ENCODE measurements at places on chromosomes 16 and 17.

DNA sequence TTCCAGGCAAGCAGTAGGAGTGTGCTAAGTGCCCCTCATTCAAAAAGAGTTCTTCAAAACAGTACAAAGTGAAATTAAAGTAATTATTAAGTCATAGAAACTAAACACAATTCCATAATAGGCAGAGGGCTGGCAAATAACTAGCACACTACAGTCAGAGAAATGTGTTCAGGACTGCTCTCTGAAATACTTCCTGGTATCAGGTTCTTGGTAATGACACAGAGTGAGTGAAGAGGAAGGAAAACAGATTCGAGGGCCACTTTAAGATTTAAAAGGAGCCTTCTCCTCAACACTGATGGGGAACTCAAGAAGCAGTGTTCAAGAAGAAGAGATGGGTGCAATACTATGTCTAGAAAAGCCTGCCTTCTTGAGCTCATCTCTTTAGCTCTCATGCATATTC is 139.2 kb downstream of the TOX3 start:
- no peak for DNase-seq

DNA sequence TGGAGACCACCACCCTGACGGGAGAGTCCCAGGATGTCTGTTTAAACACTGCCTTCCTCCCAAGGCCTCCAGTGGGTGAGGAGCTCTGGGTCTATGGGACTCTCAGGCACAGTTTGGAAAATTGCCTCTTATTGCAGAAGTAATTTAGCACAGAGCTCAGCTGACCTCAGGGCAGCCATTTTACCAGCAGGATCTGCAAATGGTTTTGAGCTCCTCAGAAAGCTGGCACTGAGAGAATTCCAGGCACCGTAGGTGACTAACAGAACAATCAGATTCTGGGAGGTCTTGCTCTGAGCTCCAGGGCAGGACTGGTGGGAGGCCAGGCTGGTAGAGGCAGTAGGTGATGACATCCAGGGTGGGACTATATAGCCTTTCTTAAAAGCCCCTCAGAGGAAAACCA is 17.3 kb upstream of the C16orf74 start:
- no peak for DNase-seq

DNA sequence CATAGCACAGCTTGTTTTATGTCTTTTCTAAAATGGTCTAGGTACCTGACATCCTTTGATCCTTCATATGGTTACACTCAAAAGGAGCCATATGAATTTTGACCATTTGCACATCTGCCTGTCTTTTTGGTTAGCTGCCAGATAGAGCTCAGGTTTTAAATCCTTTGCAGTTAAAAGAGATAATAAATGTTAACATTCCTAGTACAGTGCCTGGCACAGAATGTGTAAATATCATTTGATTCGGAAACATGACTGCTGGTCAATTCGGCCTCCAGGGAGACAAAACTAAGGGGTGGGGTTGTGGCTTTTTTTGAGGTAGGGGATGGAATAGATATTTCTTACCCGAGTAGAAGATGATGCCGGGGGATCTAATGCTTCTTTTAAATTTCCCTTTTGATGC is 64.2 kb downstream of the FTO start:
- no peak for DNase-seq

GRCh38 chr16:1028524-1029258 is 43.9 kb upstream of the SSTR5 start:
- DNase-seq, result no peak

- DNase-seq, result no peak
Observed at GRCh38 chr17:34384822-34385605, 22.0 kb upstream of the CCL1 start.

DNA sequence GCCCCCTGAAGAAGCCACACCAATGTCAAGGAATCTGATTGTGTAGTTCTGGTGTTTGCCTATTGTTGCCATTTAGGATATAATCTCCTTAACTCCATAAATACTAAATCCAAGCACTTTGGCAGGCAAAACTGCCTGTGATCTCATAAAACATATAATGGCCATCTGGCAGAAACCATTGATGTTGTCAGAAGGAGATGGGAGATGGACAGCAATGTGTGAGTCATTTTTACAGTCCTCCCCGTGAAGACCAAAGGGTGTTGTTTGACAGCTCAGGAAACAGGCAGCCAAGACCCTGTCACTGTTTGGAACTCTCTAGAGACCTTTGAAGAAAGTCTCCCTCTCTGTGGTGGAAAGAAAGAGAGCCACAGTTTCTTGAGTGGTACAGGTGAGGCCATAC is 454.1 kb downstream of the HS3ST3B1 start:
- no peak for DNase-seq

GRCh38 chr17:33277436-33278100 is 15.5 kb downstream of the ASIC2 start:
- DNase-seq, result no peak

DNA sequence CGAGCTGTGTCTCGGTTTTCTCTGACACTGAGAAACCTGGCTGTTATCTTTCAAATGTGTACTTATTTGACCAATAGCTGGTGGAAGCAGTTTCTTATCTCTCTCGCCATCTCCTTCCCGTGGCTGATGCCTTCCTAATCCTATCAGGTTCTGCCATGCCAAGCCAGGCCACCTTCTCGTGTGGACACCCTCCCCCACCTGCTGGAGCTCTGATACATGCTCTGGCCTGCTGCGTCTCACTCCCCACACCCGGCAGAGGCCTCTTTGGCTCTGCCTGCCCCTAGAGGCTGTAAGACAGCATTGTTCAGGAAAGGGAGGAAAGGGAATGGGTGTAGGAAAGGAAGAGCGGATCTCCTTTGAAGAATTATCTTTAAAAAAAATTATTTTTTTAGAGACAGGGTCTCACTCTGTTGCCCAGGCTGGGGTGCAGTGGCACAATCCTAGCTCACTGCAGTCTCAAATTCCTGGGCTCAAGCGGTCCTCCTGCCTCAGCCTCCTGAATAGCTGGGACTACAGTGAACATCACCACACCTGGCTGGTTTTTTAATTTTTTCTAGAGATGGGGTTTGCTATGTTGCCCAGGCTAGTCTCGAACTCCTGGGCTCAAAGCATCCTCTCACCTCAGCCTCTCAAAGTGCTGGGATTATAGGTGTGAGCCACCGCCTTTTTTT is 7.5 kb upstream of the ARMC5 start:
- DNase-seq, result no peak

- no peak for DNase-seq
Observed at GRCh38 chr16:10667239-10667638, 27.5 kb downstream of the TEKT5 start.

GRCh38 chr17:39193346-39193745 is 4.1 kb downstream of the CACNB1 start:
- DNase-seq, result no peak

DNA sequence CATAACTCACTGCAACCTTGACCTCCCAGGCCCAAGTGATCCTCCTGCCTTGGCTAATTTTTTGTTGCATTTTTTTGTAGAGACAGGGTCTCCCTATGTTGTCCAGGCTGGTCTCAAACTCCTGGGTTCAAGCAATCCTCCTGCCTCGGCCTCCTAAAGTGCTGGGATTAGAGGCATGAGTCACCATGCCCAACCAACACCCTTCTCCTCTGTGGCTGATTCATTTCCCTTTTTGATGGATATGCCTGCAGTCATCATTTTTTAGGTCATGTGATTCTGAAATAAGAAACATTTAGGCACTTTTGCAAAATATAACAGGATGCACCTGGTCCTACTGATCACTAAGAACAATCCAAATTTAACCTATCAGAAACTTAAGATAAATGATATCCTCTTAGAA is 44.0 kb upstream of the YPEL2 start:
- peak; percentile 27 for DNase-seq

GRCh38 chr17:35912339-35912912 is 18.1 kb downstream of the RDM1 start:
- DNase-seq, result no peak

GRCh38 chr17:34379868-34380267 is 16.8 kb upstream of the CCL1 start:
- DNase-seq, result peak; percentile 79

DNA sequence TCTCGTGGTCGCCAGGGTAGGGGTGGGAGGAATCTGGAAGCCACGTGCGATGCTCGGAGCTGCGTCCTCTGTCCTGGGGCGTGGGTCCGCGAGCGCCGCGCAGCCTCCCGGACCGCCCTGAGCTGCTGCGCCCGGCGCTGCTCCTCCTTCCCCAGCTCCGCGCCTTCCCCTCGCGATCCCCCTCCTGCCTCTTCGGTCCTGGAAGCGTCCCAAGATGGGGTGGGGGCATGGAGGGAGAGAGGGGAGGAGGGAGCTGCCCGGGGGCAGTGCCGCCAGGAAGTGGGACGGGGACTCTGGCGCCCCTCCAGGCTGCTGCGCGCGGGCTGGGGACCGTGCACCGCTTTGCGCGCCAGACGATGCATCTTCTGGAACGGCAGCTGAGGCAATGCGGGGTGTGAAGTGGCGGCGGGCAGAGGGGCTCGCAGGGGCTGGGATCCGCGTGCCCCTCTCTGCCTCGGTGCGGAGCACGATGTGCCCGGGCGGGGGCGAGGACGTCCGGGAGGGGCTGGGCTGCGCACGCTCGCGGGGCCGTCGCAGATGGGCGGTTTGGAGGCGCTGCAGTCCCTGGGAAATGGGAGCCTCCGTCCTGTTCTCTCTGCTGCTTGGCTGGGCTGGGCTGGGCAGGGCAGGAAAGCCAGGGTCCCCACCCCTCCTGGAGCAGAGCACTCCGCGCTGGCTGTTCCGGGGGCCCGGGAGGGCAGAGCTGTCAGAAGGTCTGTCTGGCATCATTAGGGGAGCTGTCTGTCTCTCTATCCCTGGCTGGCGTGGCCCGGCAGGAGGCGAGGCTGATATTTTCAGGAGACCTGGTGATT is 388.0 kb downstream of the SEC14L1 start:
- peak; percentile 14 for DNase-seq

DNA sequence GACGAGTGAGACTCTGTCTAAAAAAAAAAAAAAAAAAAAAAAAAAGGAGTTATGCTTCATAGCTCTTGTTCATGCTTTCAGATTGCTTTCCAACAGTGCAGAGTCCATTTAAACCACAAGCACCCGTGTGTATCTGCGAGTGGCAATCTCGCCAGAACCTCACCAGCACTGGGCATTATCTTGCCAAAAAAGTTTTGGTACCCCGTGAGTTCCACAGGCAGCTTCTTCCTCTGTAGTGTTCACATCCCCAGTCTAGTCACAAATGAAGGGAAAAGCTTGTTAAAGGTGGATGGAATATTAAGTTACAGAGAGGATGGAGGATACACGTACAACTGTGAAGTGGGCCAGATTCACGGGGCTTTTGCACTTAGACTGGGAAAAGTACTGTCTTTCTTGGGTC is 33.5 kb downstream of the WSB1 start:
- DNase-seq, result no peak

DNA sequence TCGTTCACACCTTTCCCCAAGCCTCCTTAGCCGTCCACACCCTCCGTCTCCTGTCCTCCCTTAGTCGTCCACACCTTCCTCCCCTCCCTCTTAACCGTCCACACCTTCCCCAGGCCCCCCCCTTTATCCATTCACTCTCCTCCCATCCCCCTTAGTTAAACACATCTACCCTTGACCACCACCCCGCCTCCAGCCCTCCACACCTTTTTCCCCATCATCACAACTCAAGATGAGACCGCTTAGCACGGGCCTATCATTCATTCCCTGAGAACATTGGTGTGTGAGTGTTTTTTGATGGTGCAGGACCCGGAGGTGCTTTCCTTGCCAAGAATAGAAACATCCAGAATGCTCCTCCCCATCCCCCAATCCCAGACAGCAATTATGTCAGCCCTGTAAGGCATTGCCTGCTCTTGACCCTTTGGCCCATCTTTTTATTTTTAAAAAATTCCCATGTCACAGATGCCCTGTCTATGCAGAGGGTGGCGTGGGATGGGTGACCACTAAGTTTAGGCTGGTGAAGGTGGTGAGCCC is 1.4 kb downstream of the TENT4B start:
- DNase-seq, result no peak

DNA sequence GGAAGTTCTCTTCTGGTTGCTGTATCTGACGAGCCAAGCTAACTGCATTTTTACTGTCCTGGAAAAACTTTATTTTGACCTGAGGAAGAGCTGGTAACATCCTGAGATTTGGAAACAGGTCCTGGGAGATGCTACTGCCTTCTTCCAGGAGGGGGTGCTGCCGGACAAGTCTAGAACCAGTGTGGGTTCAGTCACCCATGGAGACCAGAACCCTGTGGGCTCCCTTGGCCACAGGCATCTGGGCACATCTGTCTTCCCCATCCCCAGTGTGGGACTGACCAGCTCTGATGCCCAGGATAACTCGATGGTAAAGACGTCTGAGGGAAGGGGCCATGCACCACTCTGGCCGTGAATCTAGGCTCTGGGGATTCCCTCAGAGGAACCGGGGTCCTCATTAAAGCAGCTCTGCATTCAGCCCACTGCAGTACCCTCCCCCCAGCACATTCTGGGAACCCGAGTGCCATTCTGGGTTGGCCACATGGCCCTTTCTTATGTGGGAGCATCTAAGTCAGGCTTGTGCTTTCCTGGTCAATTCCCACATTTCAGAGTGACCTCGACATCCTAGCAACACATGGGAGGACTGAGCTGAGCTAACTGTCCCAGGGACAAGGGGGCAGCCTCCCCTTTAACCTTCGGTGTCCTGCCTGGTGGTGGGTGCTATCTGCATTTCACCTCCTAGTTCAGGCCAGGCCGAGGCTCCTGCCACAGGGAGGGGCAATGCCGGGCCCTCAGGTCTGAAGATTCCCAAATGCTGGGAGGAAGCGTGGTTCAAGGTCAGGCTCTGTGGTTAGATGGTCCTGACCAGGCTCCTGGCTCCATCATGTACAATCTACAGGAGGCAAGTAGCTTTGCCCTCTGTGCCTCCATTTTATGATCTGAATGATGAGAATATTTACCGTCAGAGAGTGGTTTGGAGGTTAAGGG is 6.4 kb downstream of the C16orf86 start:
- DNase-seq, result peak; percentile 42
